Psoas muscle (tissue), 8 donors: ENCODE measurements at places on chromosomes 2 and 18. TPM values are rescaled to one million over a fixed set of nuclear protein-coding genes. Genes with fewer than 3 reads are reported as not detected.
A peak's percentile ranks its signal among the peaks of the same experiment; 100 is the strongest.

DNA sequence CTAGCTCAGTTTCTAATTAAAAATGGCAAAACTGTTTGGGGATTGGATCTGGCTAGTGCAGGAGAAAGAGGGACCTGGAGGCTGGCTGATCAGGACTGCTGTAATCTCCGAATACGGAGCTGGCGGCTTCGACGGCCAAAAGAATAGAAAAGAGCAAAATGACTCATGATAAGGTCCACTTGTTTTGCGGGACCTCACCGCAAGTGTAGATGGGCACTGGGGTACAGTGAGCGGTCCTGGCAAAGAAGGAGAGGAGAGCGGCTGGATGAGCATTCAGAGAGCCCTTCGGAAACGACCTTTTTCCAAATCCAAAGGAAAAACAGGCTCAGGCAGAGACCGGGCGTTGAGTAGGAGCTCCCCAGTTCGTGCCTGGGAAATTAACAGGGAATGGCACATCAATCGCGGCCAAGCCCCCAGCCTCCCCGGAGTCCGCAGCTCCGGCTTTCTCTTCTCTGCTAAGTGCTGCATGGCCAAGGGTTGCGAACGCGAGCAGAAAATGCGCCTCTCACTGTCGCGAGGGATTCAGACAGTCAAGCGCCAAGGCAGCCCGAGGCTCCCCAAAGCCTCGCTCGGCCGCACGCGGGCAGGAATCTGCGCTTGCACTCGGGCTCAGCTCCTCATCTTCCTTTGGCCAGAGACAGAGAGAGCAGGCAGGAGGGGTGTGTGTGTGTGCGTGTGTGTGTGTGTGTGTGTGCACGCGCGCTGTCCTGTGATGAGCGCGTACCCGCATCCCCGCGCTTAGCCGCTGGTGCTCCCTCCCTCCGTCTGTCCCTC, 1.8 kb downstream of the DCC start:
- DNase-seq, result peak; percentile 35

- no peak for DNase-seq
Observed at GRCh38 chr2:212709280-212709679, 170.7 kb upstream of the ERBB4 start.

- DNase-seq, result no peak
Observed at GRCh38 chr2:64655018-64655664, 1.4 kb upstream of the SERTAD2 start.

DNA sequence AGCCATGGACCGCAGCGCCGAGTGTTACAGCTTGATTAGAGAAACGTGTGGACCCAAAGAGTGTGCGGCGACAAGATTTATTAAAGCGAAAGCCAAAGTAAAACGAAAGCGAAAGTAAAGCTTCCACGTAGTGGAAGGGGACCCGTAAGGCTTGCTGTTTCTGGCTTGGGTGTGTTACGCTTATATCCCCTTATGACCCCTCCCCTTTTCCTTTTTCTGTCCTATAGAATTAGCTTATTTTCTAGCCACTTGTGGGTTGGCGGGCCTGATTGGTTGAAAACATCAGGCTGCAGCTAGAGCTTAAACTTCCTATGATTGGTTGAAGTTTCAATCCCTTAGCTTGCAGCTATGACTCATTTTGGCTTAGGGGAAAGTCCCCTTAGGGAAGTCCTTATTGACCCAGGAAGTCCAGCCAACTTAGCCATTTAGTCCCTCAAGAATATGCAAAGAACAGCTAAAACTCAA, 969.7 kb downstream of the DCDC2C start:
- no peak for DNase-seq

DNA sequence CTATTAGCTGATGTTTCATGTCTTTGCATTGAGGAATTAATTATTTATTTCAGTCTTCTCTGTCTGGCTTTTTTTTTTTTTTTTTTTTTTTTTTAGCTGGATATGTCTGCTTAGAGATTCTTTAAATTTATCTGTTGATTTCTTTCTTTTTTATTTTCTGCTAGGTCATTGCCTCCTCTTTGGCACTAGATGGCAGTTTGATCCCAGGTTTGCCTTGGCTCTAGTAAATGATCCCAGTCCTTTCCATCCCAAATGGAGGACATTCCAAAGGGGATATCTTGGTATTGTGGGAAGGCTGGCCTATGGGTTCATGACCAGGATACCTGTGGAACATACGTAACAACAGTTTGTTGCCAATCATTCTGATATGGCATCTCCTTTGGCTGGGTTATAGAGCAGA, 339.5 kb upstream of the GCFC2 start:
- no peak for DNase-seq

DNA sequence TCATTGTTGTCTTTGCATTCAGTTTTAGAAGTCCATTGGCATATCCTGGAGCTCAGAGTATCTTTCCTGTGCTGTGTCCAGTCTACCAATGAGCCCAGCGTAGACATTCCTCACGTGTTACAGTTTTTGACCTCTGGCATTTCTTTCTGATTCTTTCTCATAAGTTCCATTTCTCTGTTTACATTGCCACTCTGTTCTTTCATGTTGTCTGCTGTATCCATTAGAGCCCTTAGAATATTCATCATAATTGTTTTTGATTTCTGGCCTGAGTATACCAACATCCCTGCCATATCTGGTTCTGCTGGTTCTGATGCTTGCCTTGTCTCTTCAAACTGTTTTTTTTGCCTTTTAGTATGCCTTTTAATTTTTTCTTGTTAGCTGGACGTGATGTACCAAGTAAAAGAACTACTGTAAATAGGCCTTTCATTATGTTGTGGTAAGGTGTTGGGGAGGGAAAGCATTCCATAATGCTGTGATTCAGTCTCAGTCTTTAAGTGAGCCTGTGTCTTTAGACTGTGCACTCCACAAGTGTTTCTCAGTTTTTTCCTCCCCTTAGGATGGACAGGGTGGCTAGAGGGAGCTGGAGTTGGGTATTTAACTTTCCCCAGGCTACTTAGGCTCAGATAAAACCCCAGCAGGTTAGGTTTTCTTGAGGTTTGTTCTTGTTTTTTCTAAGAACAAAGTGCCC, 35.6 kb downstream of the CEP192 start:
- DNase-seq, result no peak

GRCh38 chr18:61651880-61652268, 240.9 kb downstream of the RNF152 start:
- no peak for DNase-seq

DNA sequence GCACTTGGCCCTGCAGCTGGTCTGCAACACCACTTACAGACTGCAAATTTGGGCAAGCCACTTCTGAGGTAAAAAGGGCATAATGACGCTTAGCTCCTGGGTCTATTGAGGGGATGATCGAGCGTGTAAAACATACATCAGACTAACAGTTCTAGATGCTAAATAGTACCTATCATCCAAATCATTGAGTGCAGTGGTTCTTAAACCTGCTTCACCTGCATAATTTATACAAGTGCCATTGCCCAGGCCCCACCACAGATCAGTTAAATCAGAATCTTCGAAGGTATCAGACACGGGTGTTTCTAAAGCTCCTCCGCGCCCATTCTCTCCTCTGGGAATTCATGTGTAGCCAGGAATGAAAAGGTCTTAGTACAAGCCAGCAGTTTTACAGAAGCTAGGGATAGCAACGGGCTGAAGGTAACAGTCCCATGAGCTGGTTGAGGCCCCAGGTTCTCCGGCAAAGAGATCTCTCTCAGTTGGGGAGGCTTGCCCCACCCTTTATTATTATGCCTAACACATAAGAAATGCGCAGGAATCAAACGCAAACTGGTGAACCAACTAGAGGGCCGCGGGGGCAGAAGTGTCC, 737 bp upstream of the RNF181 start:
- peak; percentile 23 for DNase-seq

DNA sequence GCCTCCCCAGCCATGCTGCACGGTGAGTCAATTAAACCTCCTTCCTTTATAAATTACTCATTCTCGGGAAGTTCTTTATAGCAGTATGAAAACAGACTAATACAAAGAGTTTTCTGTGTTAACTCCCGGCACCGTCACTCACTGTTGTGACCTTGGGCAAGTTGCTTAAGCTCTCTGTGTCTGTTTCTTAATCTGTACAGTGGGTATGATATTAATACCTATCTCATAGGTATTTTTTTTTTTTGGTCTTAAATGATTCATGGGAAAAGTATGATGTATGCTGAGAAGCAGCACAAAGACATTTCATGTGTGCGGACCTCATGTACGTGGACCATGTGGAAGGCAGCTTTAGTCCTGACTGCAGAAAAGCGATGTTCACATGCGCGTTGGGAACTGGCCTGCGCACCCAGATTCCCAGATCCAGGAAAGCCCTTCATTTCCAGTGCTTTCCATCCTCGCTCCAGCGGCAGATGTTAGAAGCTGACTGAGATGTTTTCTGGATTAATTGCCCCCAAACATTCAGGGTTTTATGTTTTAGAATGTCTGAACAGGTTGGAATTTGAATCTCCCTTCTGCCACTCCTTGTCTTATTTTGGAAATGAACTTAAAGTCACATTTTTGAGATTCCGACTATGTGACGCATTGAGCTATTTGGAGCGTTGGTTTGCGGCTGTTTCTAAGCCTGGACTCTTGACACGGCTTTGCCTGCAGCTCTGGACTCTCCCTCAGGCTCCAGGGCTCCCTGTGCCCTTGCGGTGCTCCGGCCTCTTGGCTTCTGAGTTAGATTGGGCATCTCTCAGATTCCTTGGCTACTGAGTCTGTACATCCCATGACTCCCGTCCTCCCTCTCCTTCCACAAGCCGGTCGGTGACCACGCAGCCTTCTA, 61.4 kb downstream of the SLC4A3 start:
- DNase-seq, result no peak

GRCh38 chr18:76013057-76013456, 482.0 kb downstream of the ZNF516 start:
- DNase-seq, result no peak

- DNase-seq, result no peak
Observed at GRCh38 chr2:23721454-23721826, 205.5 kb downstream of the ATAD2B start.

DNA sequence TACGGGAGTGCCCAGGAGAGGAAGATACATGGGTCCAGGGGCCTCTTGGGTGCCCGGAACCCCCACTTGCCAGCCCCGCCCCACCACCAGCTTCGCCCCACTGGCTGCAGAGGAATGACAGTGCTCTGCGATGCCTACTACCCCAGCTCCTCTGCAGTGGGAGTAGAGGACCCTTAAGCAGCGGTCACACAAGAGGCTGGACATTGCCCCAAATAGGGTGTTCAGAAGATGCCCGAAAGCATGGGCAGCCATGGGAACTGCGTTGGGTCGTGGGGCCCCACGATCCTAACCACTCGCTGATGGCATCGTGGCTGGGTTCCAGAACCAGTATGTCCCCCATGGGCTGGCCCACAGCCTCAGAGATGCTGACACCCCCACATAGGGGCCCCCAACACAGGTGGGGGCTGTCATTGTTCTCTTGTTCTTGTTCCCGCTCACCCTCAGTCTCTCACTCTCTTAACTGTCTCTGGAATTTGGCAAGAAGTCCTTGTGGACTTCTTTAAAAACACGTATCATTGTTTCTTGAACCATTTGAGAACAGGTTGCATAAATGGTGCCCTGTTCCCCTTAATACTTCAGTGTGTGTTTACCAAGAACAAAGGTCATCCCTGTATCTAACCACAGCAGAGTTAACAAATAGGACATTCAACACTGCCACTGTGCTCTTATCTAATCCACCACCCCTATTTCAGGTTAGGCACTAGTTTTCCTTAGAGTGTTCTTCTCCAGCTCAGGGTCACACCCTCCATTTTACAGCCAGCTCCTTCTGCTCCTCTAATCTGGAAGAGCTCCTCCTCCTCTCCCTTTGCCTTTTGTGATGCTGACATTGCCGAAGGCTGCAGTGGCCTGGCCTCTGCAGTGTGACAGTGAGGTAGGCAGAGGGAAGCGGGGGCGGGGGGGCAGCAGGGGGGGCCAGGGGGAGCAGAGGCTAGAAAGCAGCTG, 76.3 kb downstream of the STPG4 start:
- no peak for DNase-seq

DNA sequence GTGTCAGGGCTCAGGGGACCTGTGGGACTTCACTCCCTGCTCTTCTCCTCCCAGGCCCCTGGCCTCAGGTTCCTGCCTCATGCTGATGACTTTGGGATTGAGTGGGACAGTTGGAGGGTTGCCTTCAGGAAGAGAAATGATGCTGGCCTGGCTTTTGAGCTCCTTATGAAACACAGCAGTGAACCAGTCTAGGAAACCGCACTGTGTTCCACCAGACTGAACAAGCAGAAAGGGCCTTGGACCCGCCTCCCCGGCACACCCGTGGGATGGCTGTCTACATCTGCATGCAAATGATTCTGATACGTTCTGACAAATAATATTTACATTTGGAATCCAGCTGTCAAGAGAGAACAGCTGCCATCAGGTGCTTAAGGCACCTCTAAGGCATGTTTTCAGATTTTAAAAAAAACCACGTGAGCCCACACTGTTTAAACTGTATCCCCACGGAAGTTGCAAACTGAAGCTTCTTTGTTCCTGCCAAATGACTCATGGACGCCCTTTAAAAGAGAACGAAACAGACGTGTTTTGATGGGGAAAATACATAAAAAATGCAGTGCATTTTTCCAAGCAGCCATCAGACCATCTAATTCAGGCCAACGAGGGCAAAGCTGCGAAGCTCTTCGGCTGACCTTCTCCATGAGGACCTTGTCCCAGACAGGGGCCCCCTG, 27.6 kb upstream of the ASAP2 start:
- peak; percentile 58 for DNase-seq

DNA sequence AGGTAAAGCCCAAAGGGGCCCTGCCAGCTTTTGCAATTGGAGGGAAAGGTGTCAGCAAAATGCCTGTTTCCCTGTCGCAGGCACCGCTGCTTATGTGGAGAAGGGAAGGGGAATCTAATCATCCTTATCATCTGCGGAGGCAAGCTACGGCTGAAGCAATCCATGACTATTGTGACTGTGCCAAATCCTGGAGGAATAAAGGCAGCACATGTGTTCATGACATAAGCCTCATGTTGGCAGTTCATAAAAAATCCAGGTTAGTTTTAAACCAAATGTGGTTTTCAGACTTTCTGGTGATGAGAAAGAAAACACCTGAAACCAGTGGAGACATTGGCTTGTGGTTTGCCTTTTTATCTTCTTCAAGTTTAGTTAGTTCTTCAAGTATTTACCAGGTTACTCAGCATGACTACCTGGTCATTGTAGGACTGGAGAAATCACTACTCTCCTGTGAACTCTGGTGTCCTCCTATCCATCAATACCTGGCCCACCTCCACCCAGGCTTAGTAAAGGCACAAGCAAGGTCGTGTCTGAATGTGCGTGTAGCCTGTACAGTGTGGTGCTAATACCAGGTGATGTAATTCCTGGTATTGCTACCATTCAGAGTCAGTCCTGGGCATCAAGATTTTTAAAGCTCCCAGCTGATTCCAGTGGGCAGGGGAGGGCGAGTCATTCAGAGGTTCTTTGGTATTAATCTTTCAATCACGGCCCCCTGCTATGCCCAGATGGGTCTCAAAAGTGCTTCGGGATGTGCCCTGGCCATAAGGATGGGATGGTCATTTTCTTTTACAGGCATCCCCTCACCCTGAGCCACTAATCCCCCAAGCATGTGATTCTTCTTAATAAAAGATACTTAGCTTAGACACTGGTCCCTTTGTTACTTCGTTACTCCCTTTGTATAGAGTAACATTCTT, 96.8 kb downstream of the TGFA start:
- DNase-seq, result no peak

- DNase-seq, result no peak
Observed at GRCh38 chr2:173997753-173998152, 32.6 kb upstream of the SP3 start.

The CAPG gene
- total RNA-seq, result 7.9 TPM

The TTL gene
- total RNA-seq, result 72.0 TPM

The EVX2 gene
- not detected for total RNA-seq

The CYBRD1 gene
- total RNA-seq, result 15.3 TPM

The POMC gene
- total RNA-seq, result 6.4 TPM

The TCF7L1 gene
- 9.8 TPM for total RNA-seq

The NRBP1 gene
- total RNA-seq, result 83.8 TPM

The ABCG8 gene
- not detected for total RNA-seq

The CYTIP gene
- total RNA-seq, result 1.1 TPM

The NTSR2 gene
- total RNA-seq, result 0.18 TPM

The CRYGD gene
- not detected for total RNA-seq

The MC5R gene
- total RNA-seq, result not detected

The RESP18 gene
- total RNA-seq, result not detected

The SLC9A4 gene
- total RNA-seq, result not detected
